ENCODE measurements at places on chromosomes 4 and X.
A peak's percentile ranks its signal among the peaks of the same experiment; 100 is the strongest.

DNA sequence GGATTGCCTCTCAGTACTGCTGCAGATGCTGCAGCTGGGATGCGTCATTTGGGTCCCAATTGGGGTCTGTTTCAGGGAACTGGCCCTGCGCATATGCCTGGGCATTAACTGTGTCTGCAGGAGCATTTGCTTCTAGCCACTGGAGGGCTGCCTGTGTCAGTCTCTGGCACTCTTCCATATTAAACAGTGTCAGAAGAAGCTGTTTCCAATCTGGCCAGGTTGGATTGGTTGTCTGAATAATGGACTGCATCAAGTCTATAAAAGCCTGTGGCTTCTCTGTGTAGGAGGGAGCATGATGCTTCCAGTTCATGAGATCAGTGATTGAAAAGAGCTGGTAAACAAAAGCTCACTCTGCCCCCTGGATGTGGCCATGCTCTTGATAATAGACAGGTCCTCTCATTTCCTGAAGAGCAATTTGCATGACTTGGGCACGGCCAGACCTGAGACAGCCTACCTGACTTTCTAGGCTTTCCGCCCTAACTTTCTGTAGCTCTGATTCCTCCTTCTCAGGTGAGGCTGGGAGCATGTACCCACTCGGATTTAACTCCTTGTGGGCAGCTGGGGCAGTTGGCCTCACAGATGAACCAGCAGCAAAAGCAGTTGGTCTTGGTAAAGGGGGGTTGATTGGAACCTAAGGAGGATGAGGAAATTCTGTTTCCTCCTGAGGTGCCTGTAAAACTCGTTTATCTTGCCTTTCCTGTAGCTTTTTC, 29.2 kb downstream of the SULT1E1 start:
- DNase-seq = peak; percentile 84

- no peak for DNase-seq
Measured at GRCh38 chrX:54794028-54794427, 4.0 kb downstream of the ITIH6 start.

DNA sequence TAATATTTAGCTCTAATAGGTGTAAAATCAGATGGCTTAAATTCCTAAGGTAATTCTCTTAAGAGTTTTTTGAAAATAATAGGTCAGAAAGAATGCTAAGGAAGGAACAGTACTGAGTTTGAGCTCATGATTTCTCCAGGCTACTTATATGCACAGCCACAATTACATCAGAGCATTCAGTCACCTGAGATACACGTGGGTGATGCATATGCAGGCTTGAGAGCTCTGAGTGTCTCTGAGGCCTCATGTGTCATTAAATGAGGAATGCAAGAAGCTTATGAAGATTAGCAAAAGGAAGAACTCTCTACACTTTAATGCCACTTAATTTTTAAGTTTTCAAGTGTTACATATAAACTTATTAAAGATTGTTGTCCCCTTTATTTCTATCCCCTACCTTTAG, 124.0 kb upstream of the STIM2 start:
- DNase-seq = peak; percentile 41

GRCh38 chr4:150342945-150343344, 239.0 kb upstream of the MAB21L2 start:
- DNase-seq = no peak

DNA sequence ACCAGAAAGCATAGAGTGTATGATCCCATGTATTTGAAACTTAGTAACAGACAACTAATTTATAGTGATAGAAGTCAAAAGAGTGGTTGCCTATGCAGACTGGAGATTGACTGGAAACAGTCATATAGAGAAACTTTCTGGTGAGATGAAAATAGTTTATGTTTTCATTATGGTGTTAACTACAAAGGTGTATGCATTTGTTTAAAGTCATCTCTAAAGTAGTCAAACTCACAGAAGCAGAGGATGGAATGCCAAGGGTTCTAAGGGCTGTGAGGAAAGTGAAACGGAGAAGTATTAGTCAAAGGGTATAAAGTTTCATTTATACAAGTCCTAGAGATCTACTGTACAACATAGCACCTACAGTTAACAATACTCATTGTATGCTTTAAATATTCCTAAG, 45.8 kb downstream of the ENOX2 start:
- DNase-seq = no peak

DNA sequence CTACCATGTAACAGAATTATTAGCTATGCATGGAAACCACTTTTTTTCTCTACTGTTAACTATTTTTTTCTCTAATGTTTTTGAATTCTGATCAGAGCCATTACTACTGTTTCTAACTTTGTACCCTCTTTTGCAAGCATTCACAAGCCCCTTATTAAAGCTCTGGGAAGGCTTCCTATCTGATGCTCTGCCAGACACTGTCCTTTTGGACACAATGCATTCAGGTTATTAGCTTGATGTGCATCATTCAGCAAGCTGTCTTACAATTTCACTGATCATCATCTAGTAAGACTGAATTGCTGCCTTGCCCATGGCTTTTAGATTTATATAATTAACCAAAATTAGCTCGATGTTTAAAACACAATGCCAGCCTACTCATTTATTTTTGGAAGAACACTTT, 155.1 kb downstream of the NR3C2 start:
- no peak for DNase-seq

- DNase-seq = no peak
Measured at GRCh38 chr4:61231421-61231820, 31.3 kb downstream of the ADGRL3 start.

DNA sequence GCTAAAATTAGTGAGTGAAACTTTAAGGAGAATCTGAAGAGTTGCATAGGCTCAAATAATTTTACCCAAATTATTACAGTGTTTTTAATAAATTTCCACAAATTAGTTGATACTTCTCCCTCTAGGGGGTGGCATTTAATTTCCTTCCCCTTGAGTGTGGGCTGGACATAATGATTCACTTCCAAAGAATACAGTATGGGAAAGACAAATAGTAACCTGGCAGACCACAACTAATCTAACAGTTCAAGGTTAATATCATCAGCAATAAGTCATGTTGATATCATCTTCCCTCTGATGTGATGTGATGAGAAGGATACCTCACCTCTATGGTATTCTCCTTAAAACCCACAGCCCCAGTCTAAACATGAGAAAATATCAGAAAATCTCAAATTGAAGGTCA, 15.5 kb downstream of the PFKFB1 start:
- peak; percentile 8 for DNase-seq

- peak; percentile 18 for DNase-seq
Measured at GRCh38 chr4:42302348-42302747, 94.9 kb upstream of the SHISA3 start.

DNA sequence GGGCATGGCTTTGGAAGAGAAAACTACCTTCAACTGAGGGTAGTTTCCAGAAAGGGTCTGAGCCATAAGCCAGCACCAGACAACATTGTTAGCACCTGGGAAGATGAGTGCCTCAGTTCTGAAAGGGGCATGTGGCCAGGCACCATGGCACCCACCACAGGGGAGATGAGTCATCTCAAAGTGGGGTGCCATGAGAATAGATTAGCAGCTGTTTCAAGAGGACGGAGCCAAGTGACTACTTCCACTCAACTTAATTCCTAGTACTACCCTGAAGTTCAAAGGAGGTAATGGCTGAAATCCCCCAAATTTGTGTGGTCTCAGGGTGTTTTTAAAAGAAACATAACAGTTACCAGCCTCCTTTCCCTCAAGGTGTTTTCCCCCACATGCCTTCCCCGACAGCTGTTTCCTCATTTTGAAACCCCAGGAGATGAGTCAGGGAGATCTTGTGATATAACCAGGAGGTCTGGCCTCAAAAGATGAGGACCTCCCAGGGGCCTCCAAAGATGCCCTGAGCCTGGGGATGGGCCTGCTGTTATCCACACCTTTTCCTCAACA, 27.8 kb upstream of the FTHL17 start:
- no peak for DNase-seq

GRCh38 chr4:118114720-118115119, 80.4 kb downstream of the NDST3 start:
- peak; percentile 26 for DNase-seq

DNA sequence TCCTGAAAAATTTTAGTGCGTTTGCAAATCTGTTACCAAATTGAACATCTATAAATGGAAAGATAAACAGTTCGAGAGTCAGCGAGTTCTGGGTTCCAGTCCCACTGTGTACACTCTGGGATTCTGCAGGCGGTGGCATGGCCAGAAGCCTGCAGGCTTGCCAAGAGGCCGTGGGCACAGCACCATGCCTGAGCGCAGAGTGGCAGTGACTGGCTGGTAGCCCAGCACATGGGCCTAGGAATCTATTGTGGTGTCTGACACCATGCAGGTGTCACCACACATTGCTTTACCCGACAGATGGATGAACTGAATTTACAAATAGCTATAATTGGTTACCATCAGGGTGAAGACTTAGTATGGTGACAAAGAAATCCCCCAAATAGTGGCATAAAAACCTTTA, 71.7 kb upstream of the TLR3 start:
- DNase-seq = no peak

GRCh38 chr4:8599657-8600056, 7.1 kb downstream of the CPZ start:
- DNase-seq = peak; percentile 77

DNA sequence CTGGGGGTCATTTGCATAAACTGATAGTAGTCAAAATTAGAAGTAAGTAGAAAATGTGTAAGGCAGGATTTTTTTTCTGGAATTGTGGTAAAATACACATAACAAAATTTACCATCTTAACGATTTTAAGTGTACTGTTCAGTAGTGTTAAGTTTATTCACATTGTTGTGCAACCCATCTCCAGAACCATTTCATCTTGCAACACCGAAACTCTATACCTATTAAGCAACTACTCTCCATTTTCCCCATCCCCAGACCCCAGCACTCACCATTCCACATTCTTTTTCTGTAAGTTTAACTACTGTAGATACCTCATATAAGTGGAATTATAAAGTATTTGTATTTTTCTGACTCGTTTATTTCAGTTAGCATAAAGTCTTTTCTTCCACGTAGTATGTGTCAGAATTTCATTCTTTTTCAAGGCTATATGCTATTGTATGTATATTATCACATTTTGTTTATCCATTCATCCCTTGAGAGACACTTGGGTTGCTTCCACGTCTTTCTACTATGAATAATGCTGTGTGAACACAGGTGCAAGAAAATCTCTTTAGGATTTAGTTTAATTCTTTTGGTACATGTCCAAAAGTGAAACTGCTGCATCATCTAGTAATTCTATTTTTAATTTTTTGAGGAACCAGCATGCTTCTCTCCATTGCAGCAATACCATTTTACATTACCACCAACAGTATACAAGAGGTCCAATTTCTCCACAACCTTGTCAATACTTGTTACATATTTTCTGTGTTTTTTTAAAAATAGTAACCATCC, 39.1 kb upstream of the NSUN7 start:
- DNase-seq = peak; percentile 32

- peak; percentile 15 for DNase-seq
Measured at GRCh38 chr4:148166132-148166591, 276.1 kb downstream of the NR3C2 start.

GRCh38 chrX:20215565-20215964, 51.1 kb downstream of the RPS6KA3 start:
- no peak for DNase-seq

DNA sequence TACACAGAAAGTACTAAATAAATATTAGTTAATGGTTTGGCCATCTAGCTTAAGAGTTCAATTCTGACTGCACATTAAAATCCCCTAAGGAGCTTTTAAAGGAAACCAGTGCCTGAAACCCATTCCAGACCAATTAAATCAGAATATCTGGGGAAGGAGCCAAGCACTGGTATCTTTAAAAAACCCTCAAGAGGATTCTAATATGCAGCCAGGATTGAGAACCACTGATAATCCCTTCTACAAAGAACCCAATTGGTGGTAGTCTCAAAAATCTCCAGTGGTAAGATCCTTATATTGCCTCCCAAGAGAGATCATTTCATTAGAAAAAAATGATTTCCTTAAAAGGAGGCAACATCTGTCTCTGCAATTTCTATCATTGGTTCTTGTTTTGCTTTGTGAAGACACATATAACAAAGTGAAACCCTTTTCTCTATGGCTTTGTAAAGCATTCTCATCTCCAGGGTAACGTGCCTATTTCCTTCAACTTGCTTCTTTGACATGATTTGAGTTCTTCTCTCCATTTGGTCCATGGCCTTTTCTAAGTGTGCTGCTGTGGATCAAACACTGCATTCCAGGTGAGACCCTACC, 3.5 kb downstream of the GPR34 start:
- peak; percentile 84 for DNase-seq

DNA sequence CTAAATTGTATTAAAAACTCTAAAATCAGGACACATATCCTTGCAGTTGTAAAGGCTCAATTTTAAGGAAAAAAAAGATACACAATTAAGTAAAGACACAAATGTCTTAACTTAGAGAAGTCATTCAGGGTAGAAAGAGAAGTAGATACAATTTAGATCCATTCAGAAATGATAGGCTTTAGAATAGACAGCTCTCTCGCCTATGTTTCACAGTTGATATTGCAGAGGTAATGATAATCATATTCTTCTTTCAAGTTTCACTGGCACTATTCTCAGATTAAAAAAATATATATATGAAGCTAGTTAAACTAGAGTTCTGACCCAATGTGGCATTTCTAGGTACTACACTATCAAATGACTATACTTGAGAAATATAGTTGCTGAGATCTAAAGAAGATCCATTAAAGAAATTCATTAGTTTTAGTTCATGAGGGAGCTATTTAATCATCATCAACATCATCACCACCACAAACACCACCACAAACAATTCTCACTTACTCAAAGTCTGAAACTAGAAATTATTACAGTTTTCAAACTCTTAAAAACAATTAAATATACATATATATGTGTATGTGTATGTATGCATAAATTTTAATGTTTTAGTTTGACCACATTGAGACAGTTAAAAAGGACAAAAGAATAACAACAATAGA, 93.1 kb downstream of the ANTXR2 start:
- DNase-seq = no peak

- no peak for DNase-seq
Measured at GRCh38 chrX:127558811-127559210, 493.4 kb downstream of the ACTRT1 start.

GRCh38 chr4:161254375-161254774, 909.4 kb downstream of the FSTL5 start:
- no peak for DNase-seq

DNA sequence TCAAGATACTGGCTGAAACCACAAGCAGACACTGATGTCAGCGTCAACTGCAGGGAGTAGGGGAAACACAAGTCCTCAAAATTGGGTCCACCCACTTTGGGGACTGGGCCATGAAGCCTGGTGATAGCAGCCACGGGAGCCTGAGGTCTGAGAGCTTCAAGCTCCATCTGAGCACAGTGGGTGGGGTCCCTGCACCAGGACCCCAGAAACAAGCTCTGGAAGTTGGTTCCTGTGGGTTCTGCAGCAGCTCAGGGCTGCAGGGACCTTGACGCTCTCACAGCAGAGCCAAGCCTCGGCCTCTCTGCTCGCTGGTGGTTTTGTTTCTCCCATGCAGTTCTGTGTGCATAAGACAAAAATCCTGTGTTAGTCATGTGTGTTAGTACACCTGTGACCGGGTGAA, 54.5 kb downstream of the CPLX1 start:
- no peak for DNase-seq

- DNase-seq = peak; percentile 66
Measured at GRCh38 chr4:113952452-113953029, 26.9 kb downstream of the ARSJ start.

GRCh38 chr4:71498002-71498401, 159.2 kb downstream of the SLC4A4 start:
- DNase-seq = peak; percentile 2

GRCh38 chrX:20472148-20472547, 205.4 kb upstream of the RPS6KA3 start:
- DNase-seq = no peak

GRCh38 chr4:172772781-172773180, 395.8 kb upstream of the GALNT7 start:
- DNase-seq = no peak

GRCh38 chrX:130386408-130386808, 934 bp upstream of the GPR119 start:
- no peak for DNase-seq

- peak; percentile 2 for DNase-seq
Measured at GRCh38 chrX:121571333-121571732, 523.9 kb downstream of the GLUD2 start.

All from fibroblast of mammary gland (primary cell).